ENCODE measurements at places on chromosomes 5 and 9.

- DNase-seq: no peak
Measured at GRCh38 chr9:99544526-99544925, 277.2 kb upstream of the NR4A3 start.

DNA sequence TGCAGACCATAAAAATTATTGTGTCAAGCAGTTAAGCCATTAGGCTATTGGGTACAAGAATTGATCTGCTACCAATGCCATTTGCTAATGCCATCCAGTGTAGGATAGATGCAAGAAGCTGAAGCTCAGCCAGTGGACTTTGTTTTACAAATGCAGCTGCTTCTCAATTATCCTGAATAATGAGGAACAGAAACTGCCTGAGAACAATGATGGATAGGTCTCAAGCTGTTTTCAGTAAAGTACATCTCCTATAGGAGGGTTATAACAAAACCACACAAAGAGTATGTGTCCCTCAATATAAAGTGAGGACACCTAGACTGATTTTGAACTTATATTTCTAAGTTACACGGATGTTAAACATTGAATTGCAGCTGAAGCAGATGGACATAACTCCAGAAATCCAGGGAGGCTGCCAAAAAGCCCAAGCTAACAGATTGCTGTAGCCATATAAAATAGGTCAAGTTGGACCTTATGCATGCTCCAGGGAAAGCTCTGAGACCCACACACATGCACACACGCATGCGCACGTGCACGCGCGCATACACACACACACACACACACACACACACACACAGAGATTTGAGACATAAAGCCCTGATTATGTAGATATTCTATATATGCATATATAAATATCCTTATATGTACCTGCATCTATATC, 482.7 kb upstream of the CD180 start:
- no peak for DNase-seq

DNA sequence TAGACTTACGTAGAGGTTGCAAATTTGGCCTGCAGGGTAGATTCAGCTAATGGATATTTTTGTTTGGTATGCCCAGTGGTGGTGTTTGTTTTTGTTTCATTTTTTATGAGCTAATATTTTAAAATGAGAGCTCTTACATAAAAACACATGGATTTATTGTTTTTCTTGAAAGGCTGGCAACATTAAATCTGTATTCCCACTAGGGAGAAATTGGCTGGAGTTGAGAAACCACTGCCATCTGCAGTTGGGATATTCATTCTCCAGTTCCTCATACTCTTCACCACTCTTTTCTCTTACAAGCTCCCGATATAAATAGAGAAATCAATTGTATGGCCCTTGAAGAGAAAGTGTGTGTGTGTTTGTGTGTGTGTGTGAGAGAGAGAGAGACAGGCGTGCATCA, 143.3 kb downstream of the ALDH1A1 start:
- DNase-seq: no peak

GRCh38 chr5:25439025-25439424, 794.2 kb upstream of the CDH10 start:
- no peak for DNase-seq

- no peak for DNase-seq
Measured at GRCh38 chr9:110765926-110766325, 97.3 kb downstream of the MUSK start.

GRCh38 chr5:50855001-50855400, 188.6 kb downstream of the PARP8 start:
- DNase-seq: no peak

All from NCI-H1105 treated with DMSO at 0.1 percent for 48 hours (cell line).